Renal cortex interstitium (tissue), 15 donors: ENCODE measurements at places on chromosomes 3 and 15. TPM values are rescaled to one million over a fixed set of nuclear protein-coding genes. Genes with fewer than 3 reads are reported as not detected.

The KIF9 gene
- 22.4 TPM for polyA plus RNA-seq

DNA sequence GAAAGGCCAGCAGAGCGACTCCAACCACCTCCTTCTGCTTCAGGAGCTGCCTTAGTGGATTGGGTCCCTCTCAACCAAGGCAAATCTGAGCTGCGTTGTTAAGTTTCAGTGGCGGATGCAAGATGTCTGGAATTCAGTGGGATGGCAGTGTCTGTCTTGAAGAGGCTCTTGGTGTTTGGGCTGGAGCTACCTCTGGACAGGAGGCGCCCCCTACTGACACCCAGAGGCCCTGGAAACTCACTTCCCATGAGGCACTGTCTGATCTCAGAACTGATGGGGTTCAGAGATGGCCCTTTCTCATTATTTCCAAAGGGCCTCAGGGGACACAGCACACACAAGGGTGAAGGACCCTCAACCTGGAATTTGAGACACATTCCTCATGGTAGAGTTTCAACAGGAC, 6.0 kb upstream of the SLC28A1 start:
- DNase-seq, result peak; percentile 28

DNA sequence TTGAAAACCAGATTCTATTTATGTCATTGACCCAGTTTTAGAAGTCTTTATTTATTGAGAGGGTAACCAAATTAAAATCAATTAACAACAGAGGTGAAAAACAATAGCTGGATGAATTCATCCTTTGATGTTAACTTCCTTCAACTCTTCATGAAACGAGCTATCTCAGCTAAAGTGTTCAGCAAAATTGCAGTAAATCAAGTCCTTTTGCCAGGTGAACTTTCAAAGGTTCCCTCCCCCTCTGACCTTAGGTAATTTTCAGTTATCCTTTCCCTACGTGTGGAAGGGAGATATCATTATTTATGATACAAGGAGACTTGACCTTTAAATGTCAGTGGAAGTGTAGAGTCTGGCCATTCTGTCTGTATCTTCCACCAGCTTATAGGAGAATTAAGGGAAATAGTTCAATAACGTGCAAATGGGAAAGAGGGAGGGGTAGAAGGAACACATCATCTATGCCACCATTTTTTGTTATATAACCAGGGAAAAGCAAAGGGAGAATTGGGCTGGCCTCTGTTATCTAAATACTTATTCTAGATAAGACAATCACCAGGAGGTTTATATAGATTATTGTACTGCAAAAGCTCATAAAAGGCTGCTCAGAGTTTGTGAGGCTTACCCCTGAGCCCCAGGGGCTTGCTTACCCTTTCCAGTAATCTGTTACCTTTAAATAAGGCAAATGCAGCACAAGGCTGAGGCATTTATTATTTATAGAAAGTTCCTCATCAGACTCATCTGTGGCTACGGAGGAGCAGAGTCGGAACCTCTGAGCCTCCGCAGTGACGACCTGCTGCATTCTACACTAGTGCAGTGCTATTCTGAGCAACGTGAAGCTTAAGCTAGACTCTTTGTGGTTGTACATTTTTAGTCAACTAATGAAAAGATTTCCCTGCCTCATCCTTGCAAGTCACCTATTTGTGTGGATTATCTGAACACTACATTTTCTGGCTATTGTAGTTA, 97.7 kb upstream of the ZBED2 start:
- DNase-seq, result no peak

DNA sequence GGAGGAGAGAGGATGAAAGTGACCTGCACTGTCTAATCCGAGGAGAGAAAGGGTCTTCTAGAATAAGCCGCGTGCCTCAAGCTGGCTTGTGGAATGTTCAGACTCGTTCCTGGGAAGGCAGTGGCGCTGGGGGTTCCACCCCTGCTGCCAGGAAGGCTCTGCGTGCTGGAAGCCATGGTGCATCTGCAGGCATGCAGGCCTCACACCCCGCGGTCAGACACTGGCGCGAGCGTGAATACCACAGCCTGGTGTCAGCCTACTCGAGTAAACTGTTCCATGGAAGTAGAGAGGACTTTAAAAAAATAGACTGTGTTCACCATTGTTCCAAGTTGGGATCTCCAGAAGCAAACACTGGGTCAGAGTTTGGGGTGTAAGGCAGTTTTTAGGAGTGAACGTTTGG, 25.9 kb upstream of the GABRG3 start:
- no peak for DNase-seq

The TLNRD1 gene
- polyA plus RNA-seq, result 7.1 TPM

DNA sequence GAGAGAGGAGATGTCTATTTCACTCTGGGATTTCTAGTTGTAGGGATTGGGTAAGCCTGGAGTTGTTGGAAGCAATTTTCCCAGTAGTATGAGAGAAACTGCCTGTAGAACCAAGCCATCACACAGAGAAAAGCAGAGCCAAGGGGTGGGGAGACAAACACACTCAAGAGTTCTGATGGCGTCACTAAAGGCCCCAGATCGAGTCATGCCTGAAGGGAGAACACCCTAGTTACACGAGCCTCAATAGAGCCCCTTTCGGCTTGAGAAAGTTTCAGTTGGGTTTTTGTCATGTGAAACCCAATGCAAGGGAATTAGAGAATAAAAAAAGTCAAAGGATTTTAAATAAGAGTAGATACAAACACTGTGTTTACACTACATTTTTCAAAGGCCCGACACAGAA, 66.1 kb upstream of the PFN2 start:
- no peak for DNase-seq

DNA sequence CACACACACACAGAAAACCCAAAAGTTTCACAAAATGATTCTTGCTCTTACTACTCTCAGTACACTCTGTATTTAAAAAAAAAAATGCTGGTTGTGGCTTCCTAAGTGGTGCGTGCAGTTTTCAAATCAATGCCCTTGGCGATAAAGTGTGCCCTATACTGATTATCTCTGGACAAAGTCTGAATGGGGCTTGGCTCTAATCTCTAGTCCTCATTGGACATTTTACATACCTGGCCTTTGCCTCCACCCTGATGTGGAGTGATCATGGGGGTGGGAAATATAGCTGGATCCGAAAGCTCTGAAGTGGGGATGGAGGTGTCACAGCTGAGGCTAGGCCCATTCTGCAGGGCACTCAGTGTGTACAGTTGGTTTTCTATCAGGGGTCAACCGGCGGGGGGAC, 14.1 kb downstream of the B3GNT5 start:
- DNase-seq, result no peak

GRCh38 chr3:197378985-197379718, 80.7 kb upstream of the DLG1 start:
- no peak for DNase-seq
